ENCODE measurements at places on chromosomes 7 and 10. TPM values are rescaled to one million over a fixed set of nuclear protein-coding genes. Genes with fewer than 3 reads are reported as not detected.
A peak's percentile ranks its signal among the peaks of the same experiment; 100 is the strongest.

Gene TPST1
- total RNA-seq = 16.7 TPM

Gene TMEM213
- 1.9 TPM for total RNA-seq

Gene GIMAP7
- 49.4 TPM for total RNA-seq

DNA sequence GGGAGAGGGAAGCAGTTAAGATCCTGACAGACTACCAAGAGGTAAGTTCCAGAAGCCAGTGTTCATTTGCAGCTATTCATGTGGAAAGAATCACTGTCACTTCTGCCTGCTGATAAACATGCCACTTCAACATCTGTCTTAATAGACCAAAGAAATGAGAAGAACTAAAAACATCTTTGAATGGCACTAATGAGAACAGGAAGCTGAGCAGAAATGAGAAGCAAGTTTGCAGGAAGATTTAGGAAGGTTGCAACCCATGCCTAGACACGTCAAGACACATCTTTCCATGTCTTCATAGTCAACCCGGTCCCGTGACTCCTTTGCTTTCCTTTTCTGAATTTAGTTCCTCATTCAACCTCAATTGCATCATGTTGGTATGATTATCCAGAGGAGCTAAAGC is 180.0 kb downstream of the PDE1C start:
- no peak overlapping the region for H3K4me3 ChIP-seq
- peaks cover 23% of the 10 kb centered on the region for H3K4me1 ChIP-seq
- no peak overlapping the region for H3K27ac ChIP-seq
- H3K27me3 ChIP-seq = no peaks in the 10 kb centered on the region
- DNase-seq = no peak

DNA sequence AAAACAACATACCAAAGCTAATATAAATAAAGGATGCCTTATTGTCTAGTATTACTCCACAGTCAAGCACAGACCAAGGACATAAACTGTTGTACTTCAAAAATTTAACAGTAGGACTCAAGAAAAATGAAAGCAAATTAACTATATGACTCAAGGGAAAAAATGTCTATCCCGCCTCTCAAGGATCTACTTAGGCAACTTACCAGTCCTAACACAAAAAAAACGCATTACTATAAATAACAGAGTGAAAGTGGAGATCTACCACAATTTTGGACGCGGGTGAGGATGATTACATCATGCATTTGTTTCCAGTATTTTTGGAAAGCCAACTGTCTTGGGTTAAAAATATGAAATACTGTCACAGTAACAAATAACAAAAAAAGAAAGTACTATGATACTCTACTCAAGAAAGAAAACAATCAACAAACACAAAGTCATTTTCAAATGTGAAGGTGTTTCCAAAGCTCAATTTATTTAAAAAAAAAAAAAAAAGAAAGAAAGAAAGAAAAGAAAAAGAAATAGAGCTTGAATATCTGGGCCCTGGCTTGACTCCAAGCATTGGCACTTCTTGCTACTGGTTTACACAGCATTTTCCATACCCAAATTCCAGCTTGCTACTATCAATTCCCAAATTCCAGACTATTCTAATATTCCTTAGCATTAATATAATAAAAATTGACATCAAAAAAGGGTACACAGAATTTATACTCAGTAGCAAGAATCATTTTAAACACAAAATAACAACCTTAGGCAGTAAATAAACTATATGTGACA is 99.4 kb downstream of the RSU1 start:
- H3K4me1 ChIP-seq = no peaks in the 10 kb centered on the region
- H3K4me3 ChIP-seq = no peak overlapping the region
- no peak for DNase-seq
- peaks cover 4% of the 10 kb centered on the region for H3K36me3 ChIP-seq
- no peak overlapping the region for H3K27ac ChIP-seq

- no peak overlapping the region for H3K27ac ChIP-seq
- no peaks in the 10 kb centered on the region for H3K27me3 ChIP-seq
- DNase-seq = peak; percentile 70
- no peak overlapping the region for H3K4me3 ChIP-seq
- H3K4me1 ChIP-seq = peaks cover 15% of the 10 kb centered on the region
Measured at GRCh38 chr7:2063563-2064260, 169.0 kb downstream of the MAD1L1 start.

GRCh38 chr10:122010405-122011050 is 21.6 kb downstream of the TACC2 start:
- no peaks in the 10 kb centered on the region for H3K36me3 ChIP-seq
- H3K27me3 ChIP-seq = no peaks in the 10 kb centered on the region
- no peak overlapping the region for H3K4me3 ChIP-seq
- no peak overlapping the region for H3K27ac ChIP-seq

GRCh38 chr7:23422909-23423308 is 47.4 kb downstream of the IGF2BP3 start:
- H3K36me3 ChIP-seq = no peaks in the 10 kb centered on the region
- no peak overlapping the region for H3K27ac ChIP-seq
- no peaks in the 10 kb centered on the region for H3K27me3 ChIP-seq

GRCh38 chr10:11626071-11626470 is 14.6 kb upstream of the USP6NL start:
- no peak overlapping the region for H3K27ac ChIP-seq
- no peaks in the 10 kb centered on the region for H3K36me3 ChIP-seq
- no peak overlapping the region for H3K4me3 ChIP-seq
- no peak for DNase-seq

- no peak overlapping the region for H3K27ac ChIP-seq
- H3K4me3 ChIP-seq = no peak overlapping the region
- H3K36me3 ChIP-seq = no peaks in the 10 kb centered on the region
- H3K27me3 ChIP-seq = no peaks in the 10 kb centered on the region
Measured at GRCh38 chr10:9950070-9950469, 1067.6 kb upstream of the CELF2 start.

GRCh38 chr10:117366741-117367140 is 8.5 kb downstream of the PDZD8 start:
- no peak overlapping the region for H3K27ac ChIP-seq
- H3K4me3 ChIP-seq = no peak overlapping the region
- no peaks in the 10 kb centered on the region for H3K27me3 ChIP-seq
- DNase-seq = no peak

GRCh38 chr10:79241990-79242619 is 105.2 kb upstream of the PPIF start:
- peaks cover 87% of the 10 kb centered on the region for H3K4me1 ChIP-seq
- H3K27me3 ChIP-seq = no peaks in the 10 kb centered on the region
- H3K36me3 ChIP-seq = no peaks in the 10 kb centered on the region
- H3K27ac ChIP-seq = peak overlapping the region; percentile 73

Measured in lower lobe of right lung (tissue), 2 donors.